Neural cell (in vitro differentiated cells): ENCODE measurements at places on chromosomes 4 and X. TPM values are rescaled to one million over a fixed set of nuclear protein-coding genes. Genes with fewer than 3 reads are reported as not detected.

Gene SPON2
- polyA plus RNA-seq: 0.57 and 0.78 TPM in 2 replicates

Gene PDLIM5
- polyA plus RNA-seq: 1.6 and 2.7 TPM in 2 replicates

Gene RAB41
- not detected in 2 replicates for polyA plus RNA-seq

Gene STAG2
- 25.3 and 26.5 TPM in 2 replicates for polyA plus RNA-seq

Gene FAM9B
- not detected in 2 replicates for polyA plus RNA-seq

Gene PCDH7
- 12.6 and 15.3 TPM in 2 replicates for polyA plus RNA-seq

Gene ZNF157
- polyA plus RNA-seq: 3.5 and 3.8 TPM in 2 replicates

Gene ZNF711
- polyA plus RNA-seq: 301 and 321 TPM in 2 replicates

Gene GATA1
- not detected in 2 replicates for polyA plus RNA-seq

Gene SLC6A14
- polyA plus RNA-seq: not detected in 2 replicates

Gene SPANXA1
- not detected in 2 replicates for polyA plus RNA-seq

Gene AMELX
- not detected in 2 replicates for polyA plus RNA-seq

Gene CSAG3
- 1.1 and 1.2 TPM in 2 replicates for polyA plus RNA-seq
